ENCODE measurements at places on chromosomes 3 and 15.

DNA sequence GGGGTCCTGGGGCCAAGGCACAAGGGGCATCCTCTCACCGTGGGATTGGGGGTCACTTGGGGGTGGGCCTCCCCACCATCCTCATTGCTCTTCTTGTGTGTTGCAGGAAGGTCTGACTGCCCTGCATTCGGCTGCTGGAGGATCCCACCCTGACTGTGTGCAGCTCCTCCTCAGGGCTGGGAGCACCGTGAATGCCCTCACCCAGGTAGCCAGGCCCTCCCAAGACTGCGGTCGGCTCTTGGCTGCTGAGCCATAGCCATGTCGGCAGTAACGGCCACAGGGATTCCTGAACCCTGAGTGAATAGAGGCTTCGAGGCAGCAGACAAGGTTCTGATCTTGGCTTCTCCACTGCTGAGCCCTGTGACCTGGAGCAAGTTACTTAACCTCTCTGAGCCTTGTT, 19.7 kb downstream of the ANKDD1A start:
- DNase-seq = no peak

- no peak for DNase-seq
Observed at GRCh38 chr3:139328356-139328755, 15.5 kb upstream of the MRPS22 start.

GRCh38 chr3:158522221-158523136, 48.5 kb upstream of the MLF1 start:
- no peak for DNase-seq

DNA sequence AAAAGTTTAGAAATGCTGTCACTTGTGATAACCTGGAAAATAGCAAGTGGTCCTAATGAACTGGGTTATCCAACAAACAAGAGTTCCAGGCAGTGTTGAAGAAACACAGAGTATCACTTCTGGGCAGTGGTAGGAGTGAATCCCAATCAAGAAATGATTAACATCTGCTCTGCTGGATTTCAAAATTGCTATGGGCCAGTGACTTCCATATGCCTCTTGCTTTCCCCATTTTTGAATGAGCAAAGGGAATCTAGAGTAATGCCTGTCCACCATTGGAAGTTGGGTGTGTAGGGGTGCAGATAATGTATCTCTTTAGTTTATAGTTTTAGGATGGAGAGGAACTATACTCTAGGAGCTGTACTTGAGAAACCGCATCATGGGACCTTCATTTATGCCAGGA, 236.5 kb downstream of the RPLP1 start:
- no peak for DNase-seq

DNA sequence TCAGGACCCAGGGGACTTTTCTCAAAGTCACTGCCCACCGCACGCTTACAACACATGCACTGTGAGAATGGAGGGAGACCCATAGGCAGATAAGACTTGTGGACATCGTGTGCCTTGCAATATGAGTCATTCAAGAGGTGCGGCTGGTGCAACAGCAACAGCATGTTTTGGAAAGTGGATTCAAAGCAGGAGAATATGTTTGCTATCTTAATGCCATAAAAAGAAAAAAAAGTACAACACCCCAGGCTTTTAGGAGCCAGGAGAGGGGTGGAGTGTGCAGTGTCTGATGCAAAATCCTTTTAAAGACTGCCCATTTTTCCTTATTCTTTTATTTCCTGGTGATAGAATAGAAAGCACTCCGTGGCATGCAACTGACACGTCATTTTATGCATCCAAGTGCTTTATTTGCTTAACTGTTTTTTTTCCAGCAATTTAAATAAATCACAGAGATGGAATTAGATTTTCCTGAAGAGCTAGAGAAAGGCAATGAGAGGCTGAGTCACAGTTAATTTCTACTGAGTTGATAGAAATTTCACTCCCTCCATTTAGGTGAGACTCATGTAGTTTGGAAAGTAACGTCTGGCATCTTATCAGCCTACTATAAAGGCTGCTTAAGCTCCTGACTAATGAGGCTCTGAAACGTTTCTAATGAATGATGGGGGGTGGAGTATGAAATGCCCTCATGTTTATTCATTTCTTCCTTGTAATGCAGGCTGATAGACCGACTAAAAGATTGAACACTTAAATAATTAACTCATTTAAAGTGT, 96.4 kb downstream of the NSUN3 start:
- DNase-seq = peak; percentile 50

DNA sequence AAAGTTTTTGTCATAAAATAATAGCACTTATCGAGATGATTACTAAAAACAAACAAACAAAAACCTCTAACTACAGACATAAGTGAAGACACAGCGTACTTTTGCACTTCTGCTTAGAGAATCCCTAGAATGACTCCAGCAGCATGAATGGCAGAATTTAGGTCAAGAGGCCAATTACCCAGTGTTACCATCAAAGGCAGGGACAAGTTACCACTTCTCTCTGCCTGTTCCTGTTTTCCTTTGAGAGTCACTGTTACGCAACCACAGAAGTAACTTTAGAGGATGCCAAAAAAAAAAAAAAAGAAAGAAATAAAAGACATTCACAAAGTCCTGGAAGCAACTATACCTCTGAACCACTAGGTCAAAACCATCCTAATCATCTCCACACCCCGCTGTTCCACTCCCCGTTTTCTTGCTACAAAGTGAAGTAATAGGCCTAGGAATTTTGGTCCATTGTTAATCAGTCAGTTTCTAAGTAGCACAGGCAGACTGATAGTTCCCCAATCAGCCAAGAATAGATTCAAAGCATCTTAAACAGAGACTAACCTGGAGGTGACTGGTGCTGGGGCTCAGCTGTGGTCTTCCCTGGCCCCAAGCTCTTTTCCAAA, 41.9 kb downstream of the FMN1 start:
- no peak for DNase-seq

DNA sequence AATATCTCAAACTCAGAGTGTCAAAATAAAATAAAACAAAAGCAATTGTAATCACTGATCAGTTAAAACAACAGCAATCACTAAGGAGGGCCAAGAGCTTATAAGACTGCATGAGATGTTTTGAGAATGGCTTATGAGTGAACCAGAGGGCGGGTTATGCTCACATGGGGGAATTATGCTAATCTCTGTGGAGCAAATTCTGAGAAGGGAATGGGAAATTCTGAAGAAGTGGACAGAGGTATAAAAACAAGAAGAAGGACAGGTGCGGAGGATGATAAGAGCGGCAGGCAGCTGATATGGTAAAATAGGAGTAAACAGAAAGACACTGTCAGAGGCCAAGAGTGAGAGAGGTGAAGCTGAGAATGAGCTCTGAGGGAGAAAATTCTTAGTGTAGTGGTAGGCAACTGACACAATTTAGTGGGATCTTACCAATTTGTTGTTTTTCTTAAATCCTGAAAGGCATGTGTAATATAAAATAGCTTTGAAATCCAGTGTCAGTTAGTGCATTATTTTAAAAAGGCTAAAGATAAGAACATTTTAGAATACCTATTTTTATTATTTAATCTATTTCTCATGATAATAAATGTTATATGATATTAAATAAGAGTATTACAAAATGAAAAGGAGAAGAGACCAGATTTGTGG, 133.8 kb downstream of the SPATA16 start:
- DNase-seq = no peak

- DNase-seq = no peak
Observed at GRCh38 chr3:172840913-172841312, 90.4 kb downstream of the ECT2 start.

- DNase-seq = no peak
Observed at GRCh38 chr3:156808025-156808424, 18.1 kb upstream of the LEKR1 start.

DNA sequence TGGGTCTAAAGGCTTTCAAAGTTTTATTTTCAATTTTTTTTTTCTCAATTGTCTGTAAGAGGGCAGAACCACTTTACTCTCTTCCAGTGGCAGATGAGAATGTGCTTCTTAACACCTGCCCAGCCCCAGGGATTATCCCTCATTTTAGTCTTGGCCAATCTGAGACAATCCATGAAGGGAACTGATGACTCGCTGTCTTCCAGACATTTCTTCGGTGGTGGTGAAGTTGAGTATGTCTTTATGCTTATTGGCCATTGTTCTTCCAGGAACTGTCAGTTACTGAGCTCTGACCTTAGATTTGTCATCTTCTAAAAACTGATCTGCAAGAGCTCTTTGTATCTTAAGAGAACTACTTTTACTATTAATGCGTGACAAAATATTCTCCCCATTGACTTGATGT, 139.5 kb downstream of the TJP1 start:
- no peak for DNase-seq
